ENCODE measurements at places on chromosomes 5 and 9. TPM values are rescaled to one million over a fixed set of nuclear protein-coding genes. Genes with fewer than 3 reads are reported as not detected.

- no peaks in the 10 kb centered on the region for H3K27me3 ChIP-seq
- no peak within 1 kb of the TSS for H3K27ac ChIP-seq
- no peaks in the 10 kb centered on the region for H3K4me1 ChIP-seq
These were observed at the start of gene CCIN for GRCh38 chr9:36169166-36169565. TSS of gene CCIN (plus strand) at chr9:36169388. CDS start at chr9:36169503, 115 bp downstream.

DNA sequence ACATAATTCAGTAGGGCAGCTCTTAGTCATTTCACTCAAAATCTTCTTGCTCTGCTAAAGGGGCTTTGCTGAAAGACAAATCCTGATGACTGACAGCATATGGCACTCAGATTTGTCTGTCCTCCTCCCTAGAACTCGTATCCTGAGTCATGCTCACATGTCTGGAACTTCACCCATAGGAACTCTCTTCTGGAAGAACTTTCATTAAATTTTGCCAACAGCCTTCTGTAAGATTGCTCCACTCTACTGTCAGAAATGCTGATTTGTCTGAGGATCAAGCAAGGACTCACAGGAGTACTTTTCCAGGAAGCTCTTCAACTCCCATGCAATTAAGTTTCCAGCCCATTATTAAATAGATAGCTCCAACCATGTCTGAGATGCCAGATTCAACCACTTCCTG is 59.8 kb upstream of the SNX2 start:
- no peaks in the 10 kb centered on the region for H3K36me3 ChIP-seq
- DNase-seq, result no peak
- no peak overlapping the region for H3K4me3 ChIP-seq
- no peak overlapping the region for H3K27ac ChIP-seq

DNA sequence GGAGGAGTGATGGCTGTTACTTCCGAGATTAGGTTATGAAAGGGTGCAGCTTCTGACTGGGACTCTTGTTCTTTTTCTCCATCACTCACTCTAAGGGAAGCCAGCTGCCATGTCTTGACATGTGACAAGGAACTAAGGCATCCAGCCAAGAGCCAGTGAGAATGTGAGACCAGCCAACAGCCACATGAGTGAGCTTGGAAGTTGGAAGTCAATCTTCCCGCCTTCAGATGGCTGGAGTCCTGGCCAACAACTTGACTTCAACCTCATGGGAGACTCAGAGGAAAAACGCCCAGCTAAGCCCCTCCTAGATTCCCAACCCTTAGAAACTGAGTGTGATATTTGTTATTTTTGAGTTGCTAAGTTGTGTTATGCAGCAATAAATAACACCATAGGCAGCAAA is 201.1 kb downstream of the SNX18 start:
- no peak overlapping the region for H3K4me3 ChIP-seq
- H3K4me1 ChIP-seq, result no peaks in the 10 kb centered on the region
- H3K27ac ChIP-seq, result no peak overlapping the region

GRCh38 chr9:127185931-127186781 is 63.7 kb upstream of the ANGPTL2 start:
- H3K27ac ChIP-seq, result peak overlapping the region; percentile 85
- DNase-seq, result peak; percentile 97
- H3K27me3 ChIP-seq, result no peaks in the 10 kb centered on the region
- no peak overlapping the region for H3K4me3 ChIP-seq
- H3K36me3 ChIP-seq, result no peaks in the 10 kb centered on the region

GRCh38 chr9:19411316-19411715 is 2.5 kb downstream of the ACER2 start:
- no peak overlapping the region for H3K4me3 ChIP-seq
- H3K27me3 ChIP-seq, result no peaks in the 10 kb centered on the region
- H3K36me3 ChIP-seq, result no peaks in the 10 kb centered on the region
- DNase-seq, result no peak
- H3K4me1 ChIP-seq, result no peaks in the 10 kb centered on the region
- no peak overlapping the region for H3K27ac ChIP-seq

DNA sequence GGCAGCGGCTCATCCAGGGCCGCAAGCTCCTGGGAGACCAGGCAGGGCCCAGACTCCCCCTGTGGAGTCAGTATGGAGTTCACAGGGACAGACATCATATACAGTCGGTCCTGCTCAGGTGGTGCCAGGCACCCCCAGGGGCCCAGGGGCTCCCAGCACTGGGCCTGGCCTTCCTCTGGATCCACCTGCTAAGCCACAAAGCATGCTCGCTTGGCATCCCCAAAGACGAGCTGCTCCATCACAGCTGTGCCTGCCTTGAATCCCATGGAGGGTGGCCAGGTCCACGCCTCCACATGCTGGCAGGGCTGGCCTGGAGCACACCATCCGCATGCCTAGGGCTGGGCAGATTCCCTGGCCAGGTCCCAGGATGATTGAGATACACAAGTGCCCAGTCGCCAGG is 4.6 kb downstream of the BICD2 start:
- H3K36me3 ChIP-seq, result no peaks in the 10 kb centered on the region
- no peak for DNase-seq
- H3K27ac ChIP-seq, result peak overlapping the region; percentile 60
- no peaks in the 10 kb centered on the region for H3K4me1 ChIP-seq
- no peaks in the 10 kb centered on the region for H3K27me3 ChIP-seq

GRCh38 chr9:87695523-87695922 is 30.4 kb upstream of the CTSL start:
- no peaks in the 10 kb centered on the region for H3K36me3 ChIP-seq
- H3K4me3 ChIP-seq, result no peak overlapping the region
- no peaks in the 10 kb centered on the region for H3K4me1 ChIP-seq
- DNase-seq, result no peak
- no peak overlapping the region for H3K27ac ChIP-seq

DNA sequence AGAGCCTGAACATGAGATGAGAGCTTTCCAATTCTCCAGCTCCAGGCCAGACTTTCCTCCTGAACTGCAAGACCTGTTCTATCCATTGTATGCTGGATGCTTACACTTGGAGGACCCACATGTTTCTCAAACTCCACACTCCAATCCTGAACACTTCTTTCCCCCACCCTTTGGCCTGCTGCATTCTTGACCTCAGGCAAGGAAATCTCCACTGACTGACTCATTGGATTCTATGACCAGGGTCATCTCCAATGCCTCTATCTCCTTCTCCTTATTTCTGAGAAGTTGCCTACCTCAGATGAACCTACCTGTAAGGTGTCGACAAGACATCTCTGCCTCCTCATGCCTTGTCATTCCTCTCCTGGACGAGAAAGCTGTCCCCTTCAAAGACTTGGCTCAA is 153.6 kb downstream of the CRB2 start:
- no peaks in the 10 kb centered on the region for H3K27me3 ChIP-seq
- H3K4me3 ChIP-seq, result no peak overlapping the region
- no peak overlapping the region for H3K27ac ChIP-seq
- H3K36me3 ChIP-seq, result no peaks in the 10 kb centered on the region
- H3K4me1 ChIP-seq, result no peaks in the 10 kb centered on the region
- DNase-seq, result no peak

GRCh38 chr5:156883316-156883875 is 33.3 kb downstream of the PPP1R2B start:
- no peak overlapping the region for H3K27ac ChIP-seq
- H3K4me1 ChIP-seq, result no peaks in the 10 kb centered on the region
- no peaks in the 10 kb centered on the region for H3K27me3 ChIP-seq

DNA sequence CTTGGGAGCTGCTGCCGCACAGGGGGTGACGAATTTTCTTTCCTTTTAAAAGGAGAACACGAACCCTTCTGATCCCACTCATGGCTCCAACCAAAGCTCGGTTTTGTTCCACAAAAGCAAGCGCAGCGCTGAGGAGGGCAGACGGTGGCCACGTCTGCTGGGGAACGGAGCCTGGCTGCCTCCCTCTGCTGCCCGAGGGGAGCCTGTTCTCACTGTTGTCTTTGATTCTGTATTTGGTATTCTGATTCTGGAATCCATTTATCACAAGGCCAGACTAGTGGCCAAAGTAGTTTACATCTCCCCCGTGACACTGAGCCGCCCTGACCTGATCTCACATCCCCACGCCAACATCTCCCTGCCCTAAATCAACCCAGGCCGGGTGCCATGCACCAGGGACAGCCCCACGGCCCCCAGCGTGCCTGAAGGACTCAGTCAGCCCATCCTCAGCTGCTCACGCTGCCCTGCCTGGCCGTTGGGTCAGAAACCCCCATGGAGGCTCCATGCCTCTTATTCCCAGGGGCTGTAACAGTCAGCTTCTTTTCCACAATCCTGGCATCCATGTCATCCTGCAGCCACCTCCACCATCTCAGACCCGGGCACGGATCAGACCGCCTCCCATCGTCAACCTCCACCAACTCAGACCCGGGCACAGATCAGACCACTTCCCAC is 6.7 kb upstream of the NSMF start:
- DNase-seq, result no peak
- H3K4me3 ChIP-seq, result no peak overlapping the region
- no peaks in the 10 kb centered on the region for H3K4me1 ChIP-seq
- no peaks in the 10 kb centered on the region for H3K27me3 ChIP-seq
- H3K36me3 ChIP-seq, result no peaks in the 10 kb centered on the region
- no peak overlapping the region for H3K27ac ChIP-seq

- no peaks in the 10 kb centered on the region for H3K36me3 ChIP-seq
- no peaks in the 10 kb centered on the region for H3K27me3 ChIP-seq
- peak overlapping the region; percentile 100 for H3K27ac ChIP-seq
These were observed 1.9 kb upstream of the PJA2 start for GRCh38 chr5:109411627-109412026.

DNA sequence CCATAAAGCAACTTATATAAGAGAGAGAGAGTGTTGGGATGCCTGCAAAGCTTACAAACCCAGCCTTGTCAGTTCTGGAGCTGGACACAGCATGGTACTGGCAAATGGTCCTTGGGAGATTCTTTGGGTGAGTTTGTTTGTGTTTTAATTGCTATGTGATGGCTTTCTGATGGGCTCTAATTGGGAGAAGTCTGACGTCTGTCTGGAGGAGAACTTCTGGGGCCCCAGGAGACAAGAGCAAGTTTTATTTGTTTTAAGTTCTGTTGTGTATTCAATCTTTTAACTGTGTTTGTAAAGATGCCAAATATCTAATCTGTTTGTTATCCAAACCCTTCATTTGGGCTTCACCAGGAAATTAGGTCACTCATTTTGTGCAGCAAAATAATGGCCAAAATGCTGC is 50.3 kb upstream of the AFAP1L1 start:
- H3K27ac ChIP-seq, result peak overlapping the region; percentile 49
- H3K4me3 ChIP-seq, result no peak overlapping the region
- DNase-seq, result no peak
- no peaks in the 10 kb centered on the region for H3K27me3 ChIP-seq
- H3K36me3 ChIP-seq, result peaks cover 9% of the 10 kb centered on the region
- H3K4me1 ChIP-seq, result no peaks in the 10 kb centered on the region

- no peaks in the 10 kb centered on the region for H3K36me3 ChIP-seq
- no peaks in the 10 kb centered on the region for H3K27me3 ChIP-seq
- H3K4me1 ChIP-seq, result peaks cover 9% of the 10 kb centered on the region
- no peak overlapping the region for H3K4me3 ChIP-seq
These were observed 7.3 kb downstream of the CSF1R start for GRCh38 chr5:150078802-150079689.

GRCh38 chr5:137600721-137601360 is 101.7 kb upstream of the SPOCK1 start:
- no peaks in the 10 kb centered on the region for H3K4me1 ChIP-seq
- no peaks in the 10 kb centered on the region for H3K27me3 ChIP-seq
- H3K4me3 ChIP-seq, result no peak overlapping the region
- DNase-seq, result no peak
- H3K27ac ChIP-seq, result no peak overlapping the region
- no peaks in the 10 kb centered on the region for H3K36me3 ChIP-seq

DNA sequence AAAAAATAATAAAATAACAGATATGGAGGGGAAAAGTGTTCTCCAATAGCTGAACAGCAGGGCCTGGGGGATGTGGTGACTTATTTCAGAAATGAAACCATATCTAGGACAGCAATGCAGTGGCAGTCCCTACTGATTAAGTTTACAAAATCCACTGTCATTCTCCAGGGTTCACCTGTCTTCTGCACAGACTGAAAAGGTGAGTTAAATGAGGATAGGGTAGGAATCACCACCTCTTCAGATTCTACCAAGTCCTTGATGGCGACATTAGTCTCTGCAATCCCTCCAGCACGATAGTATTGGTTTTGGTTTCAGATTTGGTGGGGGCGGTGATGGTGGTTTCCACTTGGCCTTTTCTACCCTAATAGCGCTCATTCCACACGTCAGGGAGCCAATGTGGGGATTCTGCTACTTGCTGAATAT is 32.3 kb upstream of the NPM1 start:
- no peaks in the 10 kb centered on the region for H3K27me3 ChIP-seq
- H3K27ac ChIP-seq, result no peak overlapping the region
- H3K4me3 ChIP-seq, result no peak overlapping the region
- H3K36me3 ChIP-seq, result no peaks in the 10 kb centered on the region
- H3K4me1 ChIP-seq, result no peaks in the 10 kb centered on the region

DNA sequence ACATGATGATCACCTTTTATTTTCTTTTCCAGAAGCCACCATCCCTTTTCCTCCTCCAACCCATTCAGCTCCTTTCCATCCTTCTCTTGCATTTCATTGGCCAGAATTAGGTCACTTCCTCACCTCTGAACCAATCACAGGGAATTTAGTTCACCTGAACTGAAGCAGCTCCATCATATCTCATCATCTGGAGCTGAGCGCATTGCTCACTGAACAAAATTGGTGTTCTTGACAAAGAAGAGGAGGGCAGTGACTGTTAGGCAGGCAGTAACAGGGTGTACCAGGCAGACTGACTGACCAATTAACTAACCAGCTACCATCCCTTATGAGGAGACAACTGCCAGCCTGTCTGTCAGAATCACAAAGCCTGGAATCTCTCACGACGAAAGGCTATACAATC is 1.8 kb upstream of the ZNF354A start:
- H3K4me1 ChIP-seq, result peaks cover 4% of the 10 kb centered on the region
- no peak for DNase-seq
- H3K36me3 ChIP-seq, result peaks cover 8% of the 10 kb centered on the region
- no peak overlapping the region for H3K4me3 ChIP-seq
- H3K27me3 ChIP-seq, result no peaks in the 10 kb centered on the region

DNA sequence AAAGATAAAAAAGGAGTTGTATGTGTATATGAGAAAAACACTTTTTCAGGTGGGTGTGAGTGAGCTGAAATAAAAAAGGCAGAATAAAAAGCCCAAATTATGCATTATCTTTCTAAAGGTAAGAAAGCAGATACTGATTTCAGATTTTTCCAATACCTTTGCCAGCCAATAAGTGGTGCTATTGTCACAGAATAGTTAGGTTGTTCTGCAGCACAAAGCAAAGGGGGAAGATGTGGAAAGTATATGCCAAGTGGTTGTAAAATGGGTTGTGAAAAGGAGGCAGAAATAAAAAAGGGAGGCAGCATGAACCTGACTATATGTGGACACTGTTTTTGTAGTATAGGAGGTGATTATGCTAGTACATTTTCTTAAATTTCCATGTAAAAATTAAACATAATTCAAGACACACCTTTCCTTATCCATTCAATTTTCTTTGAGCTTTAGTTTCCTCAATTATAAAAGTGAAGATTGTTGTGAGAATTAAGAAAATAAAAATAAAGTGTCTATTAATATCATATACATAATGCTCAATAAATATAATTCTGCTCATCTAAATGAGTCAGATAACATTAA is 106.7 kb downstream of the SMIM15 start:
- no peak overlapping the region for H3K4me3 ChIP-seq
- H3K36me3 ChIP-seq, result no peaks in the 10 kb centered on the region
- H3K27me3 ChIP-seq, result no peaks in the 10 kb centered on the region
- H3K27ac ChIP-seq, result no peak overlapping the region

OR1J2 gene
- total RNA-seq, result not detected

PCDHGA5 gene
- 5.0 TPM for total RNA-seq

TRPM6 gene
- total RNA-seq, result 0.19 TPM

GRHPR gene
- total RNA-seq, result 129 TPM

SLCO6A1 gene
- total RNA-seq, result not detected

IFNK gene
- total RNA-seq, result not detected

ZNF883 gene
- total RNA-seq, result 4.1 TPM

AGXT2 gene
- total RNA-seq, result not detected

FGF1 gene
- total RNA-seq, result 35.3 TPM

ZNG1F gene
- total RNA-seq, result 1.2 TPM
